ENCODE measurements at places on chromosomes 2 and 18.

- DNase-seq = no peak
These were observed 244.8 kb downstream of the MYCN start for GRCh38 chr2:16184945-16185660.

DNA sequence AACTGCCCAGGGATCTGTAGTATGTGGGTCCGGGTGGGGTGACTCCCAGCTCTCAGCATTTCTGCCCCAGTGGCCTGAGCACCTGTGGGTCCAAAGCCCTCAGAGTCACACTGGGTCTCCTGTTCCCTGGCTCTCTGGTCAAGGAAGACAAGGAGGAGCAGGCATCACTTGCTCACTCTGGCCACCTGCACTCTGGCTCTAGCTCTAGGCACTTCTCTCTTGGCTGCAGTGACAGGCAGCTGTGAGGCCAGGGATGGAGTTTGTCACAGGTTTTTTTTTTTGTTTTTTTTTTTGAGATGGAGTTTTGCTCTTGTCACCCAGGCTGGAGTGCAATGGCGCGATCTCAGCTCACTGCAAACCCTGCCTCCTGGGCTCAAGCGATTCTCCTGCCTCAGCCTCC is 84.6 kb downstream of the HS1BP3 start:
- no peak for DNase-seq

GRCh38 chr2:72145289-72145657 is 2.4 kb downstream of the CYP26B1 start:
- no peak for DNase-seq

DNA sequence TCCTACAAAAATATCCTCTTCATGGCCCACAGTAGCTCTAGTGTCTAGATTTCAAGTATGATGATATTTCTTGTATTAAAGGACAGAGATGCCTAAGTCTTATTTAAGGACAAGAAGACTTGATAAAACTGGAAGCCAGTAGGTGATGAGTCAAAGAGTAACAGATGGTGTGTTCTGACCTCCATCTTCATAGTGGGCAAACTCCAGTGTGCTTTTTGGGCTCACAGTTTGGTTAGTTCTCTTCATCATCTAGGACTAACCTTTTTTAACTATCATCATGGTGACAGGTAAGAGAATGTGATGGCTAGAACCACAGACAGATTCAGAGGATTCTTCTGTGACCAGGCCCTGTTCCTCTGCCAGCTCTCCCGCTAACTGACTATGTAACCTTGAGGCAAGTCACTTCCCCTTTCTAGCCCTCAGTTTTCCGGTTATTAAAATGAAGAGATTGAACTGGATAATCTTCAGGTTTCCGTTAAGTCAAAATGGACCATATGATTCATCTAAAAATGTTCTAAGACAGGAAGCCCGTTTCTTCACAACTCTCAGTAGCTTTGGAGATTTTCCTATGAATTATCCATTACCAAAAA is 140.3 kb upstream of the RASGRP3 start:
- DNase-seq = no peak

DNA sequence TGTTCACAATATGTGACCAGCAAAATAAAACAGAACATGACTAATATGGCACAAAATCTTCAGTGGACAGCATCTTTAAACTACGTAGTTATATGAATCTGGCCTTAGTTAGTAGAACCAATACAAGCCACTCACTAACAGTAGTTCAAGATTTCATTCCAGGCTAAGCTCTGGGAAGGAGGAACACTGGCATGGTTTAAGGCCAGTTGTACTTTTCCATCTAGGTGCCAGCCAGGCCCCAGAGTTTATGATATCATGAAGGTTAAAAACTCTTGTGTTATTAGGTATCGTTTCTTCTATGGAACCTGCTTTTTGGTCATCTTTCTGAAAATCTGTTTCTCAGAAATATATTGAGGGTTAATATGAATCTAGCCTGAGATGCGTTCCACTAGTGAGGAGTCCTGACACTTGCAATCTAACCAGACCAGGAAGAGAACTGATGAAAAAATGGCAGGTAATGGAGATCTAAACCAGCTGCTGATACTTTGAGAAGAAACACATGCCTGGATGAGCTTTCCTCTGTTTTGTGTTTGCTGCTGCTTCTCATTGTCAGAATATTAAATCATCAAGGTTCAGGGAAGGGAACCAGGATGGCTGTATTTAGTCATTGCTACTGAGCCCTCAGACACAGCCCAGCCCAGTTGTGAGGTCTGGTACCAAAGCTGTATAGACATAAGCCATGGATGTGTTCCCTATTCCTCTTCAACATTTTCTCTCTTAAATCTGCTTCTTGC is 182.8 kb upstream of the SETBP1 start:
- DNase-seq = no peak

DNA sequence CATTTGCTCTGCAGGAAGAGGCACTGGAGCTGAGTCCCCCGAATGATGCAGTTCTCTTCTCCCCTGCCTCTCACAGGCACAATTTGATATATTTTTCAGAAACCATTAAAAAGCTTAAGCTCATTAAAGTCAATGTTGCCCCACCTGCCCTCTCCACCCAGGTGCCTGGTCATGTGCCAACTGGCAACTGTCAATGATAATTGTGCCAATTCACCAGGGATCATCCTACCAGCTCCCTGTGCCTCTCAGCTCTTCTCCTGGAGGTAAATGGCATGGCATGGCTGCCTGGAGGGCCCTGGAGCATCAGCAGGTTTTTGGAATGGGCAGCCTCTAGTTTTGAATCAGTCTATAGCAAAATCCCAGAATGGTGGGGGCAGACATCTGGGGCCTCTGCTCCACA is 279.6 kb upstream of the ID2 start:
- DNase-seq = no peak

DNA sequence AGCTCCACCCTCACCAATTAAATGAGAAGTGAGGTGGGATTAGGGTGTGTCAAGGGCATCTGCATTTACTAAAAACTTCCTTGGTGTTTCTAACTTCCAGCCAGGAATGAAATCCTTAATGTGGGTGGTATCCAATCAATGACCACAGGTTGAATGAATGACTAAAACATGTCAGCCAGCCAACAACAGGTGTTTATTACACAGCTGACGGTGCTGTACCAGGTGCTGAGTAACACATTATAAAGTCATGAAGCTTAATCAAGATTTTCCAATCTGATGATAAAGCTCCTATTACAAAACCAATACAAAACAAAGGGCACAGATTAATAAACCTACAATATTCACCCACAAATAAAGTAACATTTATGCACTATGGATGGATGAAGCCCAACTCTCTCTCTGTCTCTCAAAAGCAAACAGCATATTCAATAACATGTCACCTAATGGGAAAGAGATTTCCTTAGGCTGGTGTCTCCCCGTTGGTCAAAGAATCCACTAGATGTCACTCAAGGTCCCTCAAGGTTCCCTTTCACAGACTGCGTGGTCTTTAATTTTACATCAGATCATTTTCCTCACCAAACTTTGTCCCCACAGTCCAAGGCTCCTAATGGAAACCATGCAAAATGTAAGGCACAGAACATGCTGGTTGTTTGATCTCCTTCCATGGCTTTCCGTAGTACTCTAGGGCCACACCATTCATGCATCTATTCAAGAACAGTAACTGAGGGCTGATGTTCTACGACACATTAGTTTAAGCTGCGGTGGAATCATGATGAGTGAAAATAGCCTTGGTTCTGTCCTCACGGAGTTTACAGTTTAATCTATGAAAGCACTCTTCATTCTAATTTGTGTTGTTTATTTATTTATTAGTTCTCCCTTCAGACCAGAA is 6.4 kb upstream of the PTPN4 start:
- DNase-seq = no peak

GRCh38 chr2:31239593-31240177 is 5.7 kb downstream of the EHD3 start:
- DNase-seq = no peak

- DNase-seq = no peak
These were observed 191.6 kb upstream of the SLC14A2 start for GRCh38 chr18:45423659-45424058.

- no peak for DNase-seq
These were observed 240.9 kb upstream of the GULP1 start for GRCh38 chr2:188050726-188051125.

GRCh38 chr2:142842369-142842768 is 35.1 kb upstream of the KYNU start:
- DNase-seq = no peak

- no peak for DNase-seq
These were observed 8.9 kb upstream of the SKOR2 start for GRCh38 chr18:47260120-47260923.

- no peak for DNase-seq
These were observed 52.7 kb upstream of the NPAS2 start for GRCh38 chr2:100767224-100767653.

- no peak for DNase-seq
These were observed 577.1 kb upstream of the KLHL29 start for GRCh38 chr2:22807872-22808271.

DNA sequence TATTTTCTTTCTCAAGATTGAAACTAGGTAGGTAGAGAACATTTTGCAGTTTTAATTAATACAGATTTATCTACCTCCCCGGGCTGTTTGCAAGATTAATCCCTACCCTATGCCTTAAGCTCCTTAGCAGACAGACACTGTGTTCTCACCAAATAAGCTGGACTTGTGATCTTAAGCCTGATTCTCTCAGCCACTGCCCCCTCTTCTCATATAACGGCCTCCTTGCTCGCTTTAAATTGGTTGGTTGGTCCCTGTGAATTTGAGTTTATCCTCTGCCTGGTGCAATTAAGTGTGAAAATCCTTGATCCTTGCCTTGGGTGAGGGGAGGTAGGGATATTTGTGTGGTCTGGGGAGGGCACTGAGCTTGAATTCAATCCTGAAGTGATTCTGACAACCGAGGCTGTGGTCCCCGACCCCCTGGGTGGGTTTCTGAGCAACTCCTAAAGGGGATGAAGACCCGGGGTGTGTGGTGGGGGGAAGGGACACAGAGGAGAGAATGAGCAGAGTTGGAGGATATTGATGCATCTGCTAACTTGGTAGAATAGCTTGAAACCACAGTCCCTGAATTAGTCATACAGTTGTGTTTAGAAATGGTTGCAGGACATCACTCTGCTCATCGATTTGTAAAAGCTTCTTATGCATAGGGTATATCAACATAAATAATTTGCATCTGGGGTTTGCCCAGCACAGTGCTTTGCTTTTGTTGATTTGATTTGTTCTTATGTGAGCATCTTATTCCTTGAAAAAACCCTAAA is 36.9 kb upstream of the NCKAP5 start:
- DNase-seq = no peak

DNA sequence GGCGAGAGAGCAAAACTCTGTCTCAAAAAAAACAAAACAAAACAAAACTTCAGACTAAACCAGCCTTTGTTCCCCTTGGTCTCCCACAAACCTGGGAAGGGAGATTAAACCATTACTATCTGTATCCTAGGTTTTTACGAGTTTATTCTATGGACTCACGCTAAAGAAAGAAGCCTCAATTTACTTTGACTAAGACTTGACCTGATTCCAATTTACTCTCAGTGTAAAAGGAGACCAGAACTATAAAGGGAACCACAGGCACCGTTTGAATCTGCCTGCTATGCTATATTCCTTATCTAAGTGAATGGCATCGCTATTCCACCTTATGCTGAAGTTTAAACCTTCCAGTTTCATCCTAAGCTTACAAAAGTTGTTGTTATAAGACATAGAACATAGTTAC is 46.5 kb upstream of the MMADHC start:
- no peak for DNase-seq

GRCh38 chr18:37796823-37797349 is 231.3 kb upstream of the CELF4 start:
- DNase-seq = no peak

- DNase-seq = no peak
These were observed 906.7 kb downstream of the NRXN1 start for GRCh38 chr2:50125246-50125645.

DNA sequence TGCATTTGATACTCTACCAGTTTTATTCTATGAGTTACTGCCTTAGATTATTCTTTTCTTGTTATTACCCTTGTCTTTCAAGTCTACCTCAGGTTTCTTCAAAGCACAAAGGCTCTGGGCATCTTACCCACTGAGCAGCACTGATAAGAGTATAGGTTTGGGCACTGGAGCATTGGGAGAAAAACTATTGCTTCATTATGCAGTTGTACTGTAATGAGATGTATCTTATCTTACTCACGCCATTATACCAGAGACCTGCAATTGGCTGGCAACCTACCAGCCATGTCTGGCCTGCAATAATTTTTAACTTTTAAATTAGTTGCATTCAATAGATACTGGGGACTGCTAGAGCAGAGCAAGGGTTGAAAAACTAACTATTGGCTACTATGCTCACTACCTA is 18.9 kb upstream of the SRBD1 start:
- DNase-seq = no peak

DNA sequence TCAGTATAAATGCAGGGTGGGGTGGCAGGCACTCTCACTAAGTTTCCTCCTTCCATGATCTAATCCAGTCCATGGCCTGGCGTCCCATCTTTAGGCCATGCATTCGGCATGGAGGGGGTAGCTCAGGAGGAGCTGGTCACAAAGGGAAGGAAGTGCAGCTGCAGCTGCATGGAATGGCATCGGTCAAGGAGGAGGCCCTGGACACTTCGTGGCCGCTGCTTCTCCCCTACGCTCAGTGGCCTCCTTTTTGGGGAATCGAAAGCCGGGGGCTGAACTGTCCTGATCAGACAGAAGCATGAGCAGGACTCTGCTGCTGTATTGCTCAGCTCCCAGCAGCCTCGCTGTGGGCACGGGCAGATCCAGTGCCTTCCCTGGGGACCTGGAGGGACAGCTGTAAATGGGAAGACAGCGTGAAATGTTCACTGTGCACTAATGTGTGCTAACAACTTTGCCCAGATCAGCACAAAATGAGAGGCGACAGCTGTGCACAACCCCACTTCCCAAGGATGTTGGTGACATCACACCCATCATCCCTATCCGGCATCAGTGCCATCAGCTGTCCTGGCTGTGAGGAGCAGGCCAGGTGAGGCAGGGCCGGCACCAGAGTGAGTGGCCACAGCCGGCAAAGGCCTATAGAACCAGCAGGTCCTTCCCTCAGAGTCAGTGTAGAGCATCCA is 520.1 kb upstream of the RAB6C start:
- no peak for DNase-seq

DNA sequence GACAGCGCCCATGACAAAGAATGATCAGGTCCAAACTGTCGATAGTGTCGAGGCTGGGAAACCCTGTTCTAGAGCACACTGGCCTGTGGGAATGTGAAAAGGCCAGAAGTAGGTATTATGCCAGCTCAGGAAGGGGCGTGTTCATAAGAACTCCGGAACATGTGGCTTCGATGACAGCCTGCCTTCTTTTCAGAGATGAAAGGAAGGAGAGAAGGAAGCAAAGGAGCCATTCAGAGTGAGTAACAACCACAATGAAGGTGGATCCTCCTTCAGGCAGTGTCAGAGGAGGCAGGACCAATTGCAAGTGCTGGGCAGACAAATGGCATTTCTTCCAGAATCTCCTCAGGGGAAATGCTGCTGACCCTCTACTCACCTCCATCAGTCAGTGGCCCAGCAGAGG is 58.5 kb downstream of the NCKAP5 start:
- DNase-seq = no peak

GRCh38 chr2:230347659-230348305 is 20.8 kb downstream of the SP140L start:
- DNase-seq = no peak

GRCh38 chr18:76972846-76973519 is 150.6 kb downstream of the ZNF236 start:
- DNase-seq = no peak
